Lower lobe of right lung (tissue), 2 donors: ENCODE measurements at places on chromosomes 3 and 15.

DNA sequence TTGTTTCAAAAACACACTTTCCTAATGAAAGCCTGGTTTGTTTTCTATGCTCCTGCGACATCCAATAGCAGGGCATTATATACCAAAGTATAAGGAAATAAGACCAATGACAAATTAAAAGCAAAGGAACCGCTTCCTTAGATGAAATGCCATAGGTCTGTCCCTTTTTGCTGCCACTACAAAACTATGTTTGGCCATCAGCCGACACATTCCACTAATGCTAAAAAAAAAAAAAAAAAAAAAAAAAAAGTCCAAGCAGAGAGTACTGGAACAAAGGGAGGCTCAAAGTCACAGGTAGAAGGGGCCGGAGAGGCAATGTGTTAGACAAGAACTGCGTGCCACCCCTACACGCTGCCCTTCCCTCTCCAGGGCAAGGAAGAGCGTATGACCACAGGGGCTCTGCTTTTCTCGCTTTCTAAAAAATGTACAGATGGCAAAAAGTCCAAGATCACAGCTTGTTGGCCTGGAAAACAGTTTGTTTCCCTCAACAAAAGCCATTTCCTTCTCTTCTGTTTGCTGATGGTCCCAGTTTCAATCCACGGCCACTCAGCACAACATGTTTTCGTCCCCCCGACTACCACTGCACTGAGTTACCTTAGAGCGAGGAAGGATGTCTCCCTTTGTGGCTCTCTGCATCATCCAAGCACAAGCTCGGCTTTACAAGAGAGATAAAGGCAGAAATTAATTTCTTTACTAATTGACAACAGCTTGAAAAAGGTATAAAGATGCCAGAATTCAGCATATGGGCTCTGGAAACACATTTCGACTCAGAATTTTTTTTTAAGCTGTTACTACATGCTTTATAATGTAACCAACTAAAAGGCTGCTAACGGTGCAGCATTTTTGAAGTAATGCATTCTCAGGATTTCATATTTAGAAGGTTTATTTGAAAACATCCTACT is 70.8 kb downstream of the ABTB1 start:
- no peak for DNase-seq

DNA sequence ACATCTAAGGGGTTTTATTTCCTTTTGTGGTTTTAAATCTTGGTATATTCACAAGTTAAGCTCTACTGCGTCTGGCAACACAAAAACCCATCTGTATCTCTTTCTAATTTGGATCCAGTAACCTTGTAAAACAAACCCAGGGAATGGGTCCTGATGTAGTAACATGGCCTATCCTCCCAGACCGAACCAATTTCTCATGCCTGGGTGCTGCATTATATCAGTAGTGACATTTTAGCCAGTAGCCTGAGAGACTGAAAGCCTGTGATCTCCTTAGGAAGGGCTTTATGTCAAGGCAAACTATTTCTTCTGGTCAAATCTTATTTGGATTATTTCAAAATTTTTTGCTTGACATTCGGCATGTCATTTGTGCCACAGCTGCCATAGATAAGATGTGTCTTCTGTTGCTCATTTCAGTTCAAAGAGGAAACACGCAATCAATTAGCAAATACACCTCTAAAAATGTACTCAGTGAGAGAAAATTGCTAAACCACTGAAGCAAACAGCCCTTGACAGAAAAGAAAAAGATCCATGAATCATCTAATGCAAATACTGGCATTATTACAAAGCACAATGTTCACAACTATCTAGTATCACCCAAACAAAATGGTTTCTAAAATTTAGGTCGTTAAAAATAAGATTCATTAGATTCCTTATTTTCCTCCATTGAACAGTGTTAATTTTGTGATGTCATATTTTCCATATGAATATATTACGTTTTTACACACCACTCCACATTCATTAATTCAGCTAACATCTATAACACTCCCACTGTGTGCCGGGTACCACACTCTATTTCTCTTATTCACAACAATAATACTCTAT is 4.0 kb downstream of the NPTN start:
- DNase-seq = no peak

GRCh38 chr15:39194106-39194830 is 386.6 kb upstream of the THBS1 start:
- DNase-seq = no peak

DNA sequence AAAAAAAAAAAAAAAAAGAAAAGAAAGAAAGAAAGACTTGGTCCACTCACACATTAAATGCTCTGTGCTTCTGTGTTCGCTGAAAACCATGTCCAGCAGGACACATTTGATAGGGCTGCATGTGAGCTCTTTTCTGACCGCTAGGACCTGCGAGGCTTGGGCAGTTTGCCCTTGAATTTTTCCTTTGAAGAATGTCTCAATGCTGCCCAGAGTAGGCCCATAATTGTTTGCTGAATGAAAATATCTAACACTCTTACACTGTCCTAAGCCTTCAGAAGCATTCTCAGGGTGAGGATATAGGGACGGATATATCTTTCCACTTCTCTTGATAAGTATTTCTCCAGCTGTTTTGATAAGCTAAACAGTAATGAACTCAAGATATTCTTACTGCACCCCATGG is 6.0 kb downstream of the KIF9 start:
- no peak for DNase-seq
